ENCODE measurements at places on chromosomes 2 and 18. TPM values are rescaled to one million over a fixed set of nuclear protein-coding genes. Genes with fewer than 3 reads are reported as not detected.

Gene KIF5C
- total RNA-seq: 0.73 TPM

Gene TRIM43
- total RNA-seq: not detected

Gene SLC11A1
- total RNA-seq: 10.3 TPM

Gene TPO
- 0.27 TPM for total RNA-seq

Gene PCARE
- total RNA-seq: 0.20 TPM

Gene DCC
- 0.18 TPM for total RNA-seq

Gene GAD1
- 0.31 TPM for total RNA-seq

Gene SRBD1
- total RNA-seq: 18.2 TPM

Gene ORC2
- total RNA-seq: 31.4 TPM

Gene NPHP1
- total RNA-seq: 4.5 TPM

Gene SPEG
- total RNA-seq: 24.8 TPM

Gene BOLL
- total RNA-seq: not detected

Gene RNU2-63P
- not detected for total RNA-seq

Gene SCN1A
- not detected for total RNA-seq

Gene GRHL1
- 0.69 TPM for total RNA-seq

Gene RBM44
- total RNA-seq: 0.18 TPM

Gene ANO7
- total RNA-seq: 0.92 TPM

Gene ACAA2
- total RNA-seq: 43.1 TPM

Gene TWIST2
- total RNA-seq: 40.7 TPM

Gene DUSP2
- total RNA-seq: 18.0 TPM

Gene LRP2
- 0.02 TPM for total RNA-seq

Gene CCDC85A
- total RNA-seq: 1.4 TPM

Gene RAB11FIP5
- 25.0 TPM for total RNA-seq

Gene SLC4A3
- total RNA-seq: 135 TPM

Gene DSEL
- 10.3 TPM for total RNA-seq

Gene CD8B2
- 0.07 TPM for total RNA-seq

Gene RALBP1
- 24.7 TPM for total RNA-seq

Gene SERPINB13
- total RNA-seq: 0.46 TPM

Gene SERPINB10
- not detected for total RNA-seq

Gene IL1R1
- total RNA-seq: 34.2 TPM

Gene UGT1A8
- not detected for total RNA-seq

Gene C2orf78
- not detected for total RNA-seq

Gene SLC23A3
- 2.2 TPM for total RNA-seq

Gene GAREM1
- total RNA-seq: 15.2 TPM

Gene ANKRD30B
- not detected for total RNA-seq

Gene STK39
- 11.0 TPM for total RNA-seq

Gene VWA3B
- total RNA-seq: 0.56 TPM

Gene ALPP
- 21.5 TPM for total RNA-seq

Gene VAMP5
- 48.8 TPM for total RNA-seq

Gene SPDYA
- 4.3 TPM for total RNA-seq

Gene NTSR2
- total RNA-seq: 1.1 TPM

Gene ZBTB7C
- total RNA-seq: 1.5 TPM

Gene TTC21B
- total RNA-seq: 22.3 TPM

Gene GALNT13
- total RNA-seq: 4.7 TPM

Gene CAD
- 36.3 TPM for total RNA-seq

Gene ACADL
- 9.9 TPM for total RNA-seq

Gene PRKD3
- 45.3 TPM for total RNA-seq

Gene FAM110C
- 10.1 TPM for total RNA-seq

Gene EPAS1
- total RNA-seq: 81.0 TPM
